T47D (cell line): ENCODE measurements at places on chromosomes 13 and 19.

DNA sequence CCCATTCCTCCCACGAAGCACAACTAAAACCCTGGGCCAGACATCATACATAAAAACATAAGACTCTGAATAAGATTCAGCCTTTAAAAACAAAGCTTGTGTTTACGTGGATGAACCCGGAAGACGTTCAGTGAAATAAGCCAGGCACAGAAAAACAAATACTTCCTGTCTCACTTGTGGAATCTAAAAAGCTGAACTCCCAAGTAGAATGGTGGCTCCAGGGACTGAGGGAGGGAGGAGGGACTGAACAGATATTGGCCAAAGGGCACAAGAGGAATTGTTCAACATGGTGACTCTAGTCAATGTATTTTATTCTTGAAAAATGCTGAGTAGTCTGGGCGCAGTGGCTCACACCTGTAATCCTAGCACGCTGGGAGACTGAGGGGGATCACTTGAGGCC, 35.7 kb upstream of the TPM4 start:
- DNase-seq = no peak

GRCh38 chr13:46296921-46297320, 85.2 kb downstream of the LRRC63 start:
- no peak for DNase-seq

DNA sequence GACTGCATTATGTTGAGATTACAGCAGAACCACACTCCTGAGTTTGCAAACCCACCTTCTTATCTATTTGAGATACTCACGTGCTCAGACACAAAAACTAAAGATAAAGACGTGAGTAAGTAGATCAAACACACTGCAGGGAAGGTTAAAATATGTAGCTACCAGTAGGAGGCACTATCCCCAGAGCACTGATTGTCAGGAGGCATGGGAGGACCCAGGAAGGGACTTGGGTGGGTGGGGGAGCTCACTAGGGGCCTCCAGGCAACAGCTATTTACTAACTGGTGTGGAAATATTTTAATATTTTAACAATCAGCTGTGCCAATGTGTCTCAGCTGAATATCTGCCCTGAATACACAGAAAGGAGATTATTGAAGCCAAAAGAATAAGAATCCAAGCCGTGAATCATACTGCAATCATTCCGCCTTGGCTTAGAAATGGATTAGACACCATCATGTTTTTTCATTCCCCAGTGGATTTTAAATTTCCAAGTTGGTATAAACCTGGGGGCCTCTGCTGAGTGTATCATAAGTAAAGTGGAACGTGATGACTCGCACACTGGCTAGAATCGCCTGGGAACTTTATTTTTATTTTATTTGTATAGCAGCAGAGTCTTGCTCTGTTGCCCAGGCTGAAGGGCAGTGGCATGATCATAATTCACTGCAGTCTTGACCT, 73.2 kb upstream of the CACNA1A start:
- DNase-seq = no peak

- DNase-seq = peak; percentile 58
These were observed at the start of gene SPRED3 for GRCh38 chr19:38388349-38389100. TSS of gene SPRED3 (plus strand) at chr19:38388697. CDS start at chr19:38390303, 1,606 bp downstream.

DNA sequence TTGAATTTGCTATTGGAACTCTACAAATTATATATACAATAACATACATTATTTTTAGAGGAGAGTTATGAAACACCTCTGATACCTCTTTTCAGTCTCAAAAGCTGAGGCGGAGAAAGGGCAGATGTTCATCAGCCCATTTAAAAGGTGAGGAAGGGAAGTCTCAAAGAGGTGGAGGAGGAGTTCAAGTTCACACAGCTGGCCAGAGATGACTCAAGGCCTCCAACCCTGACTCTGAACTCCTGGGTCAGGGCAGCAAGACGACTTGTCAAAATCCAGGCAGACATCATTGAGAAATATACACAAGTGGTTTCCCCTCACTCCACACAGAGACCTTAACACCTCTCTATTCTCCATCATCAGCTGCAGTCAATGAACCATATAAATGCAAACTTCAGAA, 2.1 kb downstream of the SIAH3 start:
- no peak for DNase-seq

DNA sequence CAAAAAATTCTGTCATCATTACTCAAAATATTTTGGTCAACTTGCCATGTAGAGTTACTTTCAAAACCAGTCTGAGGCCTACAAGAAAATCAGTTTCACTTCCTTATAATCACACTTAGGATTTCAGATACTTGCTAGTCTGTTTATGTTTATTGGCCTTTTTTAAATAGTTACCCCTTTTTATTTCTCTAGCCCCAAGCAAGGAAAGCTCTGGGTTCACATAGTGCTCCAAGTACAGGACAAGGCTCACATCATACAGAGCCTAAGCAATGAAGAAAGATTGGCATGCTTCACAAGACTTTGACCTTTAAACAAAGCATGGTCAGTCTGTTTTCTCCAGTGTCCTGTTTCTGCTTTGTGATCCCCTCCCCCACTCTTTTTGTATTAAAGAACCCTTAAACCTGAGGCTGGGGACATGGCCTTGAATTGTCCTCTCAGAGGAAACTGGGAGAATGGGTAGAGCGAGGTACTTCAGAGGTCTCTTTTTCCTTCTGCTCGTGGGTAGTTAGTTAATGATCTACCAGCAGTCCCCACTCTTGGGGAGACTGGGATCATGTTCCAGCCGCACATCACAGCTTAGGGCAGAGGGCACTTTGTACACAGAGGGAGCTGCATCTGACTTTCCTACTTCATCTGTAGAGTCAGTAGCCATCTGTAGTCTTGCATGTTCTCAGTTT, 30.7 kb downstream of the CEACAM1 start:
- DNase-seq = no peak

DNA sequence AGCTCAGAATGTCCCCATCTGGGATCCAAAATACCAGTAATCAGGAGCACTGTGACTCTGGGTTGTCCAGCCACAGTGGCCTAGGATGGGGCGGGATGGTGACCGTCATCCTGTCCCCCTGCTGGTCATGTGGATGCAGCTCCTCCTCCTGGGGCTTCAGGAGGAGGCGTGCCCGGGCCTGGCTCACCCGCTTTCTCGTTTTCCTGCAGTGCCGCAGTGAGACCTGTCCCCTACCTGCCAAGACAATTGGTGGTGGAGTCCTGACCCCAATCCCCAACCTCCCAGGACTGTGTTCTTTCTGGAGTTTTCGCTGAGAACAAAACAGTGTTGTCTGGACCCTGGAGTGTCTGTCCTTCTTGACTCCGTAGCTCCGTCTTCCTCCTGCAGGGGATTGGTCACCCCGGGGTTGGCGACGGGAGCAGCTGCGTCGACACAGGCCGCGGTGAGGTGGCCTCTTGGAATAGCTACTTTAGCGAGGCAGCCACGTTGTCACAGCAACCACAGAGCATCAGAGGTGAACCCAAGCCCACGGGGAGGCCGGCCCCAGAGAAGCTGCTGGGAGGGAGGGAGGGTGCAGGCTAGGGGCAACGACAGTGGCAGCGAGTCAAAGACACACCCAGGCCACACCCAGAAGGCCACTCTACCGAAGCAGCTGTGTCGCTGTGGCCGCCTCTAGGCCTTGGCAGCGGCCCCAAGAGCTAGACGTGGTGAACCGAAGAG, 10.2 kb upstream of the EMC10 start:
- peak; percentile 33 for DNase-seq

GRCh38 chr13:32894589-32895001, 121.6 kb upstream of the KL start:
- no peak for DNase-seq

DNA sequence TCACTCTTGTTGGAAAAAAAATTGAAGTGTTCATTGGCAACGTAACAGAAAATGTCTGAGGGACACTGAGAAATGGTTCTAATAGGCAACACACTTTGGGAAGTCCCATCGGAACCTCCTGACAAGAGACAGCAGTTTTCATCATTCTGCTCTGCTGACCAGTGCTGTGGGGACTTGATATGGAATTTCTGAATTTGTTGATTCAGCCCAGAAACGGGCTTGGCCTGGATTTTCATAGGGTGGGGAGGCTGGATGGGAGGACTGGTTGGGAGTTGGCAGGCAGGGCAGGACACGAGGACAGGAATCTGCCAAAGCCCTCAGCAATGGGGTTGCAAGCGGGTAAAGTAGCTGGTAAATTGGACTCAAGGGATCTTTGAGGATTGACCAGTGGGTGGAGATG, 96.5 kb downstream of the DCT start:
- DNase-seq = no peak

GRCh38 chr19:4802711-4803110, 11.2 kb downstream of the FEM1A start:
- no peak for DNase-seq

- DNase-seq = no peak
These were observed 6.6 kb downstream of the RAB3D start for GRCh38 chr19:11332822-11333221.

- DNase-seq = no peak
These were observed 19.4 kb downstream of the MYH14 start for GRCh38 chr19:50222691-50223438.

GRCh38 chr13:39959497-39960144, 304.2 kb downstream of the COG6 start:
- no peak for DNase-seq

DNA sequence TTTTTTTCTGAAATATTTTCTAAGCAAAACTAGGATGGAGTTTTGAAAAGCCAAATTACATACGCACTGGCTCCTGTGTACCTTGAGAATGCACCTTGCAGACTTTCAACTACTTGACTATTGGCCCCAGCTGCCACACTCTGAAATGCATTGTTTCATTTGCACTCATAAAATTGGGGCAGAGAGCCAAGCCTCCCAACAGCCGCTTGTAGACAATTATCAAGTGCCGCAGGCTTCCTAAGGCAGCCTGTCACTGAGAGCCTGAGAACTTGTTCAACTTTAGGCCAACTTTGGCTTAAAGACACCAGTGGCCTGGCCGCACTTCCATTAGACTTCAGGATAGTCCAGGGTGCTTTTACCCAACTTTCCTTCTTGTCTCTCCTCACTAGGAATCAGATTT, 115.7 kb upstream of the STARD13 start:
- no peak for DNase-seq

GRCh38 chr13:102589301-102589822, 7.4 kb upstream of the TPP2 start:
- DNase-seq = no peak

DNA sequence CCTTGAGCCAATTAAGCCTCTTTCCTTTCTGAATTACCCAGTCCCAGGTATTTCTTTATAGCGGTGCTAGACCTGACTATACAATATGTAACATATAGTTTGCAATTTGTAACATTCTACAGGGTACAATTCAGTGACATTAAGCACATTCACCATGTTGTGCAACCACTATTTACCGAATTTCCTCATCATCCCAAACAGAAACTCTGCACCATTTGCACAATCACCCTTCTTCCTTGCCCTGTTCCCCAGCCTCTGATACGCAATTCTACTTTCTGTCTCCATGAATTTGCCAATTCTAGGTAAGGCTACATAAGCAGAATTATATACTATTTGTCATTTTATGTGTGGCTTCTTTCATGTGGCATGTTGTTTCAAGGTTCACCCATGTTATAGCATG, 13.7 kb upstream of the SIGLEC10 start:
- no peak for DNase-seq

- no peak for DNase-seq
These were observed 5.7 kb downstream of the SOX1 start for GRCh38 chr13:112072534-112073244.

DNA sequence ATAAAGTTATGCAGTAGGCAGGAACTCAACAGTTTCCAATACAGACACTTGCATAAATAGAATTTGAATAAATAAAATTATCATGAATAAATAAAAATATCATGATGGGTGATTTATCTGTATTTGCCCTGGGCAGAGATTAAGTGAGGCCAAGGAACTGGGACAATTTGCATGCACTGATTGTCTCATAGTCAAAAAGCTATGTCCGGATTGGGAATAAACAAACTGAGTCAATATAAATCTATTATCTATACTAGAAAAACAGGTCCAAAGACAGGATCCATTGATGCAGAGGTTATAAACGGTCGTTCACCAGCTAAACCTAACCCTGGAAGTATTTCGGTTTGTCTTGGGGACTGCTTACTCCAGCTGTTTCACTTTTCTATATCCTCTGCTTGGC, 26.2 kb upstream of the FBXL3 start:
- no peak for DNase-seq

- DNase-seq = no peak
These were observed 147.3 kb downstream of the SLC7A1 start for GRCh38 chr13:29448174-29448573.

DNA sequence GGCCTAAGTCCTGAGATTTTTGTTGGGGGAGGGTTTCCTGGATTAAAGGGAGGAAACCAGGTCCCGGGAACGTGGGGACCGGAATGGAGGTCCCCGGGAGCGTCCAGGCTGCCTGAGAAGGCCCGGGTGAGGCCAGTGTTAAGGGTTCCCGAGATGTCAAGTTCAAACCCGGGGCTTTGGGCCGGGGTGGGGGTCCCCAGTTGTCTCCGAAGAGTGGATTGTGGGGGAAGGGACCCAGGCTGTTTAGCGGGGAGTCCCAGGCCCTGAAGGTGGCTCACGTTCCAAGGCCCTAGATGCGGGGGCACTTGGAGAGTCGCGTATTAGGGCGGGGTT, 262 bp downstream of the COX7A1 start:
- no peak for DNase-seq

DNA sequence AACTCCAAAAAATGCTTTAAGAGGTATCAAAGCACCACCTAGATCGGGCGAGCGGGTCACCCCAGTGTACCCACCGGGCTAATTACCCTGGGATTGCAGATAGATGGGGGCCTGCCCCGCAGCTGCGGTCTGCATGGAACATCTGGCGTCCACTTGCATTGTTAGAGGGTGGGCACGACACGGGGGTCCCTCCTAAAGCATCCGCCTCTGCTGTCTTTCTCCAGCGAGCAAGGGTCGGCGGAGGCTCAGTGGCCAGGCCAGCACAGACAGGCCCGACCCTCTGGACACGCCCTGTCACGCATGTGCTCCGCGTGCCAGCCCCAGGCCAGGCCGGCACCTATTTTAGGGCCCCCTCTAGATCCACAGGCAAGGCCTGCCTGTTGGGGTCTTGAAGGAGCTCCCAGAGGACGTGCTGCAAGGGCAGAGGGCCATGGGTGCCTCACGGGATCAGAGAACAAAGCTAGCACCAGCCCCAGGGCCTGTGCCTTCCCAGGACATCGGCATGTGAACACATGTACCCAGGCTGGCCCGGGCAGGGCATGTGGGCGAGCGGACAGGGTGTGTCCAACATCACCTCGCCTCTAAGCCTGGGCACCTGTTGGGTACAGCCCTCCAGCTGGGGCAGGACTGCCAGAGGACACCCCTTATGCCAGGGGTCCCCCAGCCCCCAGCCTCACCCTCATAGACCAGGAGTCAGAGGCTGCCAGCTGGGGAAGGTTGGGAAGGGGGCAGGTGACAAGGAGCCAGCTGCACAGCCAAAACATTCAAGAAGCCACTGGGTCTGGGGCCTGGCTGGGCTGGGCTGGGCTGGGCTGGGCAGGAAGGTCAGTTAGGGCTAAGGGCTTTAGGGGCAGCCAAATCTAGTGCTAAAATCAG, 35.6 kb upstream of the NANOS3 start:
- DNase-seq = no peak
